ENCODE measurements at places on chromosomes 13 and 19.

DNA sequence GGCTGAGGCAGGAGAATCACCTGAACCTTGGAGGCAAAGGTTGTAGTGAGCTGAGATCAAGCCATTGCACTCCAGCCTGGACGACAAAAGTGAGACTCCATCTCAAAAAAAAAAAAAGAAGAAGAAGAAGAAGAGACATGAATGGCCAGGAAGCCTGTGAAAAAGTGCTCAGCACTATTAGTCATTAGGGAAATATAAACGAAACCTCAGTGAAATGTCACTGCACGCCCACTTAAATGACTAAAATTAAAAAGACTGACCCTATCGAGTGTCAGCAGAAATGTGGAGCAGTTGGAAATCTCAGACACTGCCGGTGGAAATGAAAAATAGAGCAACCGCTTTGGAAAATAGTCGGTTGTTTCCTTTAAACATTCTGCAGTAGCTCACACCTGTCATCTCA is 5.5 kb upstream of the TYROBP start:
- DNase-seq = no peak

- peak; percentile 39 for DNase-seq
Observed at GRCh38 chr13:113445791-113446487, 7.3 kb downstream of the ADPRHL1 start.

GRCh38 chr13:99501848-99502301 is 603 bp downstream of the TM9SF2 start:
- DNase-seq = no peak

GRCh38 chr19:42351079-42351735 is 25.8 kb downstream of the MEGF8 start:
- DNase-seq = no peak

DNA sequence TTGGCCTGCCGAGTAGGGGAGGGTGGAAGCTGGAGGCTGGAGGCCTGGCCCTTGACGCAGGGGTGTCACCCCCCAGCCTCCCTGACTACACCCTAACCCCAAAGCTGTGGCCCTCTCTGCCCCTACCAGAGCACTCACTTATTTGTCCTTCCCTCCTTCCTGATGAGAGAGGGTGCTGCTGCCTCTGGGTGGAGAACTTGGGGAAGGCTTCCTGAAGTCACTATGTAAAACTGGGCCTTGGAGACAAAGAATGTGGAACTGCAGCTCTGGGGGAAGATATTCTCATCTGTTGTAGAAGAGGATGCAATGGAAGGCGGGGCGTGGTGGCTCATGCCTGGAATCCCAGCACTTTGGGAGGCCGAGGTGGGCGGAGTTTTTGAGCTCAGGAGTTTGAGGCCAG is 485.2 kb downstream of the ZNF536 start:
- no peak for DNase-seq

DNA sequence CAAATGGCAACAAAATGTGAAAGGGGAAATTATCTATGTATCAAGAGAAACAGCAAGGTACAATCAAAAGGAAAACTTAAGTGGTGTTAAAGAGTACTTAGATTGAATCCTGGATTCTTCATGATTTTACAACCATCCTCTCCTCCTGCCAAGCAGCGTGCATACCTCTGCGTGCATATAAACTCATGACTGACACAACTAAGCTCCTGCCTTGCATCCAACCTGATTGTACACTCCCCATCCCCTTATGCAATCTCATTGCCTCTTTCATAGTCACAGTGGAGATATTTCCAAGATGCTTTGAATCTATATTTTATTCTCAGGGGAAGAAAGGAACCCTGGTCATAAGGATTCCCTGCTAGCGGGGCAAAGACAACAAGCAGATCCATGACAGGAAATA is 499.9 kb downstream of the KCTD12 start:
- no peak for DNase-seq

GRCh38 chr19:31533114-31533513 is 183.9 kb upstream of the TSHZ3 start:
- DNase-seq = no peak

- DNase-seq = no peak
Observed at GRCh38 chr19:48658483-48658882, 12.5 kb upstream of the CA11 start.

DNA sequence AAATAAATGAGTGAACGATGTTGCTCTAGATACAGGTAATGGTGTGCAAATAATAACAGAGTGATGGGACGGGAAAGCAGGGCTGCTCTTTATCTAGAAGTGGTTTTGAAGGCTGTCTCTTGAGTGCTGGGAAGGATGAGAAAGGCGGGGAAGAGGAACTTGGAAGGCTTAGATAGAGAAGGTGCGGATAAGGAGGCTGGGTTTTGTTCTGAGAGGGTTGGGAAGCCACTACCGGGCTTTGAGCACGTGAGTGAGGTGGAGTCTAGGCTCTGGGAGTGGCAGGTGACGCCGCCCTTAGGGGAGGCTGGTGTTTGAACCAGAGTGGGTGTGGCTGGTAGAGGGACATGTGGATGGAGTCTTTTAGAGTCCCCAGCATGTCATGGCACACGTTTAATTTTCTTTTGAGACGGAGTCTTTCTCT is 811 bp downstream of the ARMC6 start:
- DNase-seq = peak; percentile 84

DNA sequence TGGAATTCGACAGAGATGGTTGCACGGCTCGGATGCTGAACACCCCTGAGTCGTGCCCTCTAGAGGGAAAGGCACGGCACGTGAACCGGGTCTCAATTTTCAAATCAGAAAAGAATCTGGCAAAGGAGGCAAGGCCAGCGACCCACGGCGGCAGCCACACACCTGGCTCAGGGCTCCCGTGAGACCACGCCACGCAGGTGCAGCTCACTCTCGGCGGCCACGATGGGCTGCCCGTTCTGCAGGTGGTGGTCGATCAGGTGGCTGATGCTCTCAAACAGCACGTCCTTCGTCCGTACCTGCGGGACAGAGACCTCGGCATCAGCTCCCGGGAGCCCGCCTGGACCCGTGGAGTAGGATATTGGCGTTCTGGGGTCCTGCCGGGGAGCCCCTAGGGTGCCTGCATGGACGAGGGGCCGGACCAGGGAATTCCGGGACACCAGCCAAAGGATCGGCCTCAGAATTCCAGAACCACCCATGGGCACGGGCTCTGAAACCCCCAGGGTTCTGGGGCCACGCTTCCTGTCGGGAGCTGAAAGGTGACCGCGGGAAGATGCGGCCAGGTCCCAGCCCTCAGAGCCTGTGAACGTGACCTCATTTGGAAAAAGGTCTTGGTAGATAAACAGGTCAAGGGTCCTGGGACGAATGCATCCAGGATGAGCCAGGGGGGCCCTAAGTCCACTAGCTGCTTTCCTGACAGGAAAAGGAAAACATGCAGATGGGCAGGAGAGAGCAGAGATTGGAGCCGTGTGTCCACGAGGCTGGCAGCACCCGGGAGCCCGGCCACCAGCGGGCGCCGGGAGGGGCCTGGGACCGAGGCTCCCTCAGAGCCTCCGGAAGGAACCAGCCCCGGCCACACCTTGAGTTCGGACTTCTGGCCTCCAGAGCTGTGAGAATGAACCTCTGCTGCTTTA is 10.1 kb upstream of the C2CD4C start:
- no peak for DNase-seq

- no peak for DNase-seq
Observed at GRCh38 chr19:53131085-53131590, 1.6 kb downstream of the ZNF415 start.

DNA sequence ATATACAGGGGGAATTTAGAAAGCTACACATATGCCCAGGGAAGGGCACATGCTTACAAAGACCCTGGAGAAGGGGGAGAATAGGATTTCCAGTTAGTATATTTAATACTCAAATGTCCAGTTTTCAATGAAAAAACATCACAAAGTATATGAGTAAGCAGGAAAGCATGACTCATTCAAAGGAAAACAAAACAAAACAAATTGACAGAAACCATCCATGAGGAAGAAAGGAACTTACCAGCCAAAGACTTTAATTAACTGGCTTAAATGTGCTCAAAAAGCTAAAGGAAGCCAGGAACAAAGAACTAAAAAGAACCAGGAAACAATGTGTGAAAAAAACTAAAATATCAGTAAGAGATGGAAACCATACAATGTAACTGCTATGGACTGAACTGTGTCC is 716.2 kb upstream of the ARGLU1 start:
- no peak for DNase-seq

DNA sequence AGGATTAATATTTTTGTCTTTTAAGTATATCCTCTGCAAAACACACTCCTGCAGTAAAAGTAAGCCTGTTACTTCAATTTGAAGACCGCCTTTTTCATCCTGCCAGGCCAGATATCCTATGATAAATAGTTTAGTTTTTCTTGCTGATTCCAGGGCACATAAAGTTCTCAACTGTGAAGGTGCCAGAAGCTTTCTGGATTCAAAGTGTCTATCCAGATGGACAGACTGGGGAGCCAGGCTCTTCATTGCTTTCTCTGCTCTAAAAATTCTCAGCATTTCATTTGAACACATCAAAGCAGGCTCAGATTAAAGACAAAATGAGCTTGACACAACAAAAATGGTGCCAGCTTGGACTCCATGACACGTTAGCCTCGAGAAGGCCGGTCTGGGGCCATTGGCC is 53.6 kb upstream of the UBL3 start:
- DNase-seq = no peak

GRCh38 chr13:106241974-106242953 is 293.2 kb downstream of the EFNB2 start:
- DNase-seq = no peak

DNA sequence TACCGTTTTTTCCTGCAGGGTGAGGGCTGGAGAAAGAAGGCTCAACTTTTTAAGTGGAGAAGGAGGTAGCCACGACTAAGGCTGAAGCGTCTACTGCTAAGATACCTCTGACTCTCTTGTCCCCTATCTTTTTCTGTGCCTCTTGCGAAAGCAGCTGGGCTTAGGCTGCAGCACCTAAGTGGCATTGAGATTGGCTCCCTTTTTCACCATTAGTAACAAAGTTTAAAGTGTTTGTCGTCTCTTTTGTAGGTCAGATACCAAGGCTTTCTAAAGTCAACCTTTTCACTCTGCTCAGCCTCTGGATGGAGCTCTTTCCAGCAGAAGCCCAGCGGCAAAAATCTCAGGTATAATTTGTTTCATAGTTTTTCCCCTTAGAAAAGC is 887 bp downstream of the CDADC1 start:
- no peak for DNase-seq

- DNase-seq = peak; percentile 63
Observed at GRCh38 chr13:98672947-98673613, 79.4 kb downstream of the SLC15A1 start.

DNA sequence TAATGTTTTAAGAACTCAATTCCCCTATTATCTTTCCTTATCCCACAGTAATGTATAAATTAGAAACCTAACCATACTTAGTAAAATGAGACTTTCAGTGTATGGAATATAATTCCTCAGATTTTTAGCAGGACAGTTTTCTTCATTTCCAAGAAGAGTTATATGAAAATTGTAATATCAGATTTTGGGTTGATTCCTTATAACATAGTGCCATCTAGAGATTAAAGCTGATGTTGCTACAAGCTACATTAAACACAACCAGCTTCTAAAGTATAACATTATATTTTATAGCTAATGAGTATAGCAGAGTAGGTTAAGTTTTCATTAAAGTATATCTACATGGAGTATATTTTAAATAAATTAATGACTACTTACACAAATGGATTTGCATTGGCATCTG is 99.7 kb upstream of the MIR17HG start:
- DNase-seq = no peak

GRCh38 chr13:99362362-99362761 is 55.2 kb upstream of the GPR183 start:
- DNase-seq = no peak

DNA sequence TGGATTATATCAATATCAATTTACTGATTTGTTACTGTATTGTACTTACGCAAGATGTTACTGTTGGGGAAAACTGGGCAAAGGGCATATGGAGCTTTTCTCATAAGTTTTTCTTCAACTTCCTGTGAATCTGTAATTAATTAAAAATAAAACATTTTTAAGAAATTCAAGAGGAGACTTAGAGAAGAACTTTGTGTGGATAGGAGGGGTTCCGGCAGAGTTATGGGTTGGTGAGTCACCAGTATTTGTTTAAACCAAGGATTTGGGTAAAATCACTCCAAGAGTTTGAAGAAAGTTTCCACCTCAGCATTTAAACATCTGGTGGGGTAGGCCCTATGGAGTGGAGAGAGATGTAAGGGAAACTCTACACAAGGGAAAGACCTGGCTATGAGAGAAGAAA is 379.6 kb downstream of the TSHZ3 start:
- no peak for DNase-seq

GRCh38 chr19:34766386-34766785 is 6.6 kb downstream of the ZNF599 start:
- DNase-seq = no peak

- no peak for DNase-seq
Observed at GRCh38 chr13:46377554-46377953, 9.5 kb downstream of the RUBCNL start.

DNA sequence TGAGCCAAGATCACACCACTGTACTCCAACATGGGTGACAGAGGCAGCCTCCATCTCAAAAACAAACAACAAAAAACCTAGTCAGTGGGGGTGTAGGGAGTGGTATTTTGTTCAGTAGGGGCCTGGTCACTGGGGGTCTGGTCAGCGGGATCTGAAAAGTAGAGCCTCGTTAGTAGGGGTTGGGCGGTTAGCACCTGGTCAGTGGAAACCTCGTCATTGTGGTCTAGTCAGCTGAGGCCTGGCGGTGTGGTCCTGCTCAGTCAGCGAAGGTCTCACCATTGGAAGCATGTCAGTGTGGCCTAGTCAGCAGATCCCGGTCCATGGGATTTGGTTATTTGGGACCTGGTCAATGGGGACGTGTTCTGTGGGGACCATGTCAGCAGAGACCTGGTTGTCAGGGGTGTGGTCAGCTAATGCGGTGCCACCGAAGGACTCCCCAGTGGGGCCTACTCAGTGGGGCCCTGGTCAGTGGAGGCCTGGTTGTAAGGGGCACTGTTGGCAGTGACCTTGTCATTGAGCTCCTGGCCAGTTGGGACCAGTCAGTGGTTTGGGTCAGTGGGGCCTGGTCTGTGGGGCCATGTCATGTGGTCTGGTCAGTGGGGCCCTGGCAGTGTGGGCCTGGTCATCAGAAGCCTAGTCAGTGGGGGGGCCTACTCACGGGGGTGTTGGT is 63.0 kb upstream of the TPM4 start:
- no peak for DNase-seq

- no peak for DNase-seq
Observed at GRCh38 chr13:80339912-80340650, 845 bp downstream of the SPRY2 start.

- no peak for DNase-seq
Observed at GRCh38 chr13:20301015-20301402, 68.9 kb upstream of the GJB6 start.

DNA sequence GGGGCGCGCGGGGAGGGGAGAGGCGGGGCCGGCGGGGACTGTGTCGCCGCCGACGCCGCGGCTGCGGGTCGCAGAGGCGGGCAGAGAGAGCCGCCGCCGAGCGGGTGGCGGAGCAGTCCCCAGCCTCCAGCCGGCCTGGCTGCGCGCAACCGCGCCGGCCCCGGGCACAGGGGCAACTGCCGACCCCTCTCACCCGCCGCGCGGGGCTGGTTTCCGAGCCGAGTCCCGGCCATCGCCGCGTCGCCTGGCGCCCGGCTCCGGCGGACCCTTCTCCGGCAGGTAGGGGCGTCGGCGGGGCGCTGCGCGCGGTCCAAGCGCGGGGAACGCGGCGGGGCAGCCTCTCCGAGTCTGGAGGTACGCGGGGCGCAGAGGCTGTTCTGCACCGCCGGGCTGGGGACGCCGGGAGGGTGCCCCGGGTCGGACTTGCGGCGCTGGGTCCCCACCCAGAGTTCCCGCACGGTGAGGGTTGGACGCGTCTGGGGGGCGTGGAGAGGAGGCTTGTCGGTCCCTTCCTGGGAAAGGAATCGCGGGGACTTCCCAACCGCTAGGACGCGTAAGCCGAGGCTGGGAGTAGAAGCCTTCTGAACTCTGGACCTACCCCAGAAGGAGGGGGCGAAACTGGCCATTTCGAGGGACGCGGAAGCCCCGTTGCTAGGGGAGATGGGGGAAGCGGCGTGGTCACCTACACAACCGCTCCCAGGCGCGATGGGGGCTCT is 133.6 kb upstream of the MYO16 start:
- no peak for DNase-seq
